ENCODE measurements at places on chromosomes 5 and 9. TPM values are rescaled to one million over a fixed set of nuclear protein-coding genes. Genes with fewer than 3 reads are reported as not detected.

DNA sequence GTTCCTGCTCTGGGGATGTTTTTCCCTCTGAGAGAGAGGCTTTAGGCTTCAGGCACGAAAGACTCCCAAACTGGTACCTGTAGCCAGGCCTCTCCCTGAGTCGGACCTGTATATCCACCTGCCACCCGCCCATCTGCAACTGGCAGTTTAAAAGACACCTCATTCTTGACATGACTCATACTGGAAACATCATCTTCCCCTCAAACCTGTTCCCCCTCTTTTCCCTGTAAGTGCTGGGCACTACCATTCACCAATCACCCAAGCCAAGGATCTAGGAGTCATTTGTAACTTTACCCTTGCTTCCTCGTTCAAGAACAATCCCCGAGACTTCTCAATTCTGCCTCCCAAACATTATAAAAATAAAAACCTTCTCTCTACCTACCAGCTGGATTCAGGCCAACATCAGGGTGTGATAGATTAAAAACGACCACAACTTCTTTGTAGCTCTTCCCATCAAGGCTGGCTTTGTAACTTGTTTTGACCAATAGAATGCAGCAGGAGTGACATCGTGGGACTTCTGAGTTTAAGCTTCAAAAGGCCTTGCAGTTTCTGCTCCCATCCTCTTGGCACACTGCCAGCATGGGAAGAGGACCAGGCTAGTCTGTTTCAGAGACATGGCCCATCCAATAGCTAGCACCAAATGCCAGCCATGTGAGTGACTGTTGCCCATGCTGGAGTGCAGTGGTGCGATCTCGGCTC is 1.8 kb upstream of the WDR31 start:
- peak; percentile 85 for DNase-seq

GRCh38 chr9:1723522-1724015 is 291.6 kb upstream of the SMARCA2 start:
- DNase-seq: no peak

GRCh38 chr5:129858131-129858675 is 46.1 kb upstream of the CHSY3 start:
- no peak for DNase-seq

- no peak for DNase-seq
Observed at GRCh38 chr9:79661279-79661678, 89.5 kb downstream of the TLE4 start.

DNA sequence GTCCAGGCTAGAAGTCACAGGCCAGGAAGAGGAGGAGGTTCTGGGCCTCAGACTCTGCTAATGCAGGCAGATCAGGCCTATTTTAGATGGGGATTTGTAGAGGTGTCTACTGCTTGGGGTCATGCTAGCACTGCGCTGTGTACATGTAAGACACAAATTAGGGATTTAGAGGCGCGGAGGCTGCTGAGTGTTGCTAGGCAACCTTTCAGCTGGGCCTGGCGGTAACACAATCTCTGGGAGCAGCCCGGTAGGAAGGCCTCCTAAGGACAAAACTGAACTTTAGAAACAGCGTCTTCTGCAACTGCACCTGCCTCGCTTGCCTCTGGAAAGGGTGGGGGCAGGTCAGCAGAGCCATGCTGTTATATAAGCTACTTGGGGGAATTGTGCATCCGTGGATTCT is 147.9 kb downstream of the MACROH2A1 start:
- no peak for DNase-seq

- DNase-seq: no peak
Observed at GRCh38 chr9:120267929-120268328, 312.0 kb downstream of the CDK5RAP2 start.

- no peak for DNase-seq
Observed at GRCh38 chr5:169354263-169354662, 53.3 kb upstream of the SLIT3 start.

DNA sequence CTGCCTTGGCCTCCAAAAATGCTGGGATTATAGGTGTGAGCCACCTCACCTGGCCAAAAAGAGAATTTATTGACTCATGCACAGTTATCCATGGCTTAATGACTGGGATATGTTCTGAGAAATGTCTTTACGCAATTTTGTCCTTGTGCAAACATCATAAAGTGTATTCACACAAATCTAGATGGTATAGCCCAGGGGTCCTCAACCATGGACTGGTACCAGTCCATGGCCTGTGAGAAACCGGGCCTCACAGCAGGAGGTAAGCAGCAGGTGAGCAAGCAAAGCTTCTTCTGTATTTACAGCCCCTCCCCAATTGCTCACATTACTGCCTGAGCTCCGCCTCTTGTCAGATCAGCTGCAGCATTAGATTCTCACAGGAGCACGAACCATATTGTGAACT is 12.4 kb upstream of the SIL1 start:
- DNase-seq: no peak

GRCh38 chr5:82354543-82354942 is 76.4 kb upstream of the RPS23 start:
- no peak for DNase-seq

- DNase-seq: peak; percentile 52
Observed at GRCh38 chr9:129109952-129110739, 447 bp downstream of the CRAT start.

DNA sequence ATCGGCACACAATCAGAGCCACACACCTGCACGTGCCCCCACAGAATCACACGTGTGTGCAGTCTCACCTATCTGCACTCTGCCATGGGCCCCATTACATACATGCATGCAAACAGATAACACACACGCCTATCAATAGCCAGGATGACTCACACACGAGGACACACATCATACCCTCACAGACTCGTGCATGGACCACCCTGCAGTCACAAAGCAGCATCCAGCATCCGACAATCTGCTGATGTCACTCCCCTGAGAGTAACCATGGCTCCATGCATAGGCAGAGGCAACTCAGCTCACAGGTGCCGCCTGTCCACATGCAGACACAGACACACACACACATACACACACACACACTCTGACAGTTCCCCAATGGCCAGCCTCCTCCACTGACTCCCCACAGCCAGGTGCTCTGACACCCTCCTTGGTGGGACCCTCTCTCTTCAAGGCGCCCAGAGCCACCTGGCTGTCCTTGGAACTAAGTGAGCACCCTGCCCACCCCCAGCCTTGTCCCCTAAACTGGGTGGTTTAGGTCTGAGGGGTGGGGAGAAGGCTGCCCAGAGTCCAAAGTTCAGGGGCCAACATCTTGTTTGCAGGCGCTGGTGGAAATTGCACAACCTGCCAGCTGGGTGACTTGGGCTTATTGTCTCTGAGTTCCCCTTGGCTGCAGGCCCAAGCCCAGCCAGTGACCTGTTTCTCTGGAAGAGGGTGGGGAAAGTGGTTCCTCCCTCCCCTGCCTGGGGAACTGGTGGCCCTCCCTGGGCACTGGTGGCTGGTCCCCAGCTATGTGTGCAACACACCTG is 34.6 kb upstream of the NEK6 start:
- DNase-seq: peak; percentile 96

GRCh38 chr9:137982200-137982599 is 104.6 kb downstream of the CACNA1B start:
- DNase-seq: no peak

- DNase-seq: no peak
Observed at GRCh38 chr5:115578657-115579056, 23.6 kb downstream of the TICAM2 start.

DNA sequence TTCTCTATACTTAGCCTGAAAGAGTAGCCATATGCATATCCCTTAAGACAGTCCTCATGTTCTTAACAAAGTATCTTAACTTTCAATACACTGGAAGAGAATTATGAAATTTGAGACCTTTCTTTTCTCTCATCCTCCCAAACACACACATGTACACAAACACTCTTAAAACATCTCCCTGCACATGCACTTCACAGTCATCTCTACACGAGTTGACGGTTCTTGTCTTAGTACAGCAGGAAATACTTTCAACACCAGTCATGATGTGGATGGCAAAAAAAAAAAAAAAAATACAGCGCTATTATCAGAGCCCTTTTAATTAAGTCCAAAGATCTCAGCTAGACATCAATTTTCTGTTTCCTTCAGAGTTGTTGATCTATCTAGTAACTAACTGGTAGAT is 43.6 kb upstream of the PCSK1 start:
- no peak for DNase-seq

DNA sequence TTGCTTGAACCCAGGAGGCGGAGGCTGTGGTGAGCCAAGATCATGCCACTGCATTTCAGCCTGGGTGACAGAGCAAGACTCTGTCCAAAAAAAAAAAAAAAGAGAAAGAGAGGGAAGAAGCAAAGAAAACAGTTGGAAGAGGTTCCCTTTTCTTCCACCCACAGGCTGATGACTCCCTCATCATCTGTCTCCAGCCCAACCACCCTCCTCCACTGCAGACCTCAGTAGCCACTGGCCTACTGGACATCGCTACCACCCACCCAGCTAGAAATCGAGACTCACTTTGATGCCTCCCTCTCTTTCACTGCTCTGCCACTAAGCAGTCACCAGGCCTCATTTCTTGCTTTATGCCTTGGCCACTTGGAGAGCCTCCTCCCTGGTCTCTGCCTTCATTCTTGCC is 71.2 kb downstream of the NIPSNAP3B start:
- DNase-seq: no peak

DNA sequence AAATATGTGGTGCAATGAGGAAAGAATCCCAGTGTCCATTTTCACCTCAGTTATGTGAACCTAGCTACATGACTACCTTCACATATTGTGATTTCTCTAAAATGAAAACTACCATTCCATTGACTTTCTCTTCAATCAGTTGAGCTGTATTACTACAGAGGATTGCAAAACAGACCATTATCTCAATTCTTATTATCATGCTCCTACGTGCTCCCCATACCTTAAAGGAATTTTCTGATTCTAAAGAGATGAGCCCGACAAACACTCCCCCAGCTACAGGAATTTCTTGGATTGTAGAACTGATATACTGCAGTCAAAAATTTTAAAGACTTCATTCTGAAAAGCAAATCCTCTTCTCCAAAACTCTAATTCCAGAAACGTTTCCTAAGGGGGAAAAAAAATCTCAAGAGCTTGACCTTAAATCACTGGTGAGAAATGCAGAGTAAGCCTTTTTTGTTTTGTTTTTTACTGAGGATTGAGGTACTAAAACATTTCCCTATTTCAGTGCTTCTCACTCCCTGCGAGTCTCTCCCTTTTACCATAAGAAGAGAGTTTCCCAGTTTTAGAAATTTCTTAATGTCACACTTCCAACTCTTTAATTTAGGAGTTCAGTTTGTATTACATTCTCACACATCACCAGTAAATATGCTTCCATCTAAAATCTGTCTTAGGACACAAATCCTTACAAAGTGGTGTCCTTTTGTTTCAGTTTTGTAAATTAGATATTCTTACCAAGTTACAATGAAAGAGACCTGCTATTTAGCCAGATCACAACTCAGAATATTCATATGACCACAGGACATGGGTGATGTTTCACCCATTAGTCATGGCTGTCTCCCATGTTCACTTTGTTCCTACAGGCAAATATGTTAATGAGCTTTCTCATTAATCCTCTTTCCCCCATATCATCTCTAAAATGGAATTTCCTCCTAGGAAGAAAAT is 203.8 kb downstream of the TSSK1B start:
- DNase-seq: no peak

DNA sequence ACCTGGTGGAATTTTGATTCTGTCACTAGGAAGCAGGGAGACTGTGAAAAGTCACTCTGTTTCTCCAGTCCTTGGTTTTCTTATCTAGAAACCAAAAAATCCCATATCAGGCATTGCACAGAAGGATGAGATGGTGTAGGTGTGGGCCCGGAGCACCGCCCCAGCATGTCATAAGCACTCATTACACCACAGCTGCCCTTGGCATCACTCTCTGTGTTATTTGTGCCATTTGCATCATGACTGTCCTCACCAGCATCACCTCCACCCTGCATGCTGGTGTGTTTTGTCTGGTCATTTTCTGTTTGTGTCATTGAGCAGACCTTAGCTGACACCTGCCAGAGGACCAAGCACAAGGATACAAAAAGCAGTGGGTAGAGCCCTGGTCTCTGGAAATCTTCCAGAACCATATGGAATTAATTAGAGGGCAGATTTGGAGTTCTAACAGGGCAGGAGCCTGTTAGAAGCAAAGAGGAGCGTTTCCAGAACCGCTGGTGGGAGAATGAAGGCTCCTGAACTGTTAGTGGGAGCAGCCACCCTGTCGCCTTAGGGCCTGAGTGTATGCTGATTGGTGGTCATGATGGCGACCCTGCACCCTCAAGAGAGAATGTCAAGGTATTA is 99.3 kb downstream of the AMBP start:
- DNase-seq: no peak

DNA sequence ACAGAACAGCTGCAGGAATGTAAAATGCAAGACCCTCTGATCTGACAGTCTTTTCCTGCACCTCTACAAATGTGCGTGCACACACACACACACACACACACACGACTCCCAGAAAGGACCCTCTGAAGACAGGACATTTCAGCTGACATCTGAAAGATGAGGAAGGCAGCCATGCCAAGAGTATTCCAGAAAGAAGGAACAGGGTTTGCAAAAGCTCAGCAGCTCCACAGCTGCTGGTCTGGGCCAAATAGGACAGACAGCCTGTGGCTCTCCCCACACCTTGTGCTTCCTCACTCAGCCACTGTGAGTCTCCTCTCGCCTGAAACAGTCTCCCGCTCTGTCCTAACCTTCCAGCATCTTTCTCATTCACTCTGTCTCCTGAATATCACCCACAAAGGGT is 189.0 kb downstream of the PALM2AKAP2 start:
- peak; percentile 18 for DNase-seq

DNA sequence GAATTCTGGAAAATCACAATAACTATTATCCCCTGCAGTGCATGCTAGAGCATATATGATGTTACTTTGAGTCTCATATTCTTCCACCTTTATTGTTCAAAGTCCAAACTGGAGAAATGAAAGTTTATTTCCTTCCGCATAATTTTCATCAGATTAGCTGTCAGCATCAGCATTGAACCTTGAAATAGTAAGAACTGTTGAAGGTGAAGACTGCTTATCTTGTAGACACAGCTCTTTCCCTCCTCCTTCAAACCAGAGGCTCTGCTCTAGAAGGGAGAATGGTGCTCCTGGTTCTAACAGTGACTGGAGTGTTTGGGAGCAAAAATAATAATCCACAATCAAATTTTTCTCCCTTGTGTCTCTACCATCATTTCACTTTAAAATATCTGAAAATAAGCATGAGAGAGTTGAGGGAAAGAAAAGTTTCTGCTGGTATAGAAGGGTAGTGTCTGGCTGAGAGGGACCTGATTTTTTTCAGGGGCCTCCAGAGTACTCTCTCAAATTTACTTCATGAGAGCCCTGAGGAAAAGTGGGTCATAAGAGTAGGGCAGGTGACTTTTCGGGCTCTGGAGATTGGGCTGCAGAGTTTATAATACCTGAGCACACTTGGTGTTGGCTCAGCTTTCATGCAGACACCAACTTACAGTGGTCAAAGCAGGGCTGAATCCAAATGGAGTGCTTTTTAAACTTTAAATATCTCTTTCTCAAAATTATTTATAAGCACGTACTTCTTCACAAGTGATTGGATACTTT is 170.4 kb downstream of the ZDHHC21 start:
- no peak for DNase-seq

MZB1 gene
- total RNA-seq: 0.25 TPM

SLC45A2 gene
- total RNA-seq: not detected

HTR1A gene
- not detected for total RNA-seq

GABRA6 gene
- not detected for total RNA-seq

ASS1 gene
- 33.5 TPM for total RNA-seq

TRPM3 gene
- not detected for total RNA-seq

MBLAC2 gene
- total RNA-seq: 5.2 TPM

C5orf52 gene
- total RNA-seq: not detected

ENTPD2 gene
- 2.7 TPM for total RNA-seq

NR2F1 gene
- 19.7 TPM for total RNA-seq

FOXD4L5 gene
- total RNA-seq: not detected

DDX31 gene
- total RNA-seq: 15.1 TPM

NACC2 gene
- total RNA-seq: 32.6 TPM

TMEM252 gene
- 0.26 TPM for total RNA-seq

Measured in HT-29 (cell line).